ENCODE measurements at places on chromosomes 2 and 18.

DNA sequence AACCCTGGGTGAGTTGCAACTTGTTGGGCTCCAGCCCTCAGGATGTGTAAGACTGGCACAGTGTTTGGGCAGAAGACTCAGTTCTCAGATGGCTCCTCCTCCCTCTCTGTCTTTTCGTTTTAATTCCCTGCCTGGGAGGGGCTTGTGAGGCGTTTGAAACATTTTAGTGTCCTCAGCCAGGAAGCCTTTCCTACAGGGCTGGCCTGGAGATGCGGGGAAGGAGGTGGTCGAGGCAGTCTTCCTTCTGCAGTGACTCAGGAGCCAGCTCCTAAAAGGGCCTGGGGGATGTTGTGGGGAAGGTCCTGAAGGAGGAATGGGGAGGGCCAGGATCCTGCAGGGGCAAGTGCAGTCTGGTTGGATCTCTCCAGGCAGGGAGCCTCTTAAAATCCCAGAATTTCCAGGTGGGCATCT, 22.1 kb upstream of the IGFBP5 start:
- DNase-seq, result no peak

GRCh38 chr2:120543899-120544298, 191.8 kb upstream of the GLI2 start:
- DNase-seq, result no peak

GRCh38 chr18:10114717-10115463, 201.1 kb downstream of the VAPA start:
- no peak for DNase-seq

DNA sequence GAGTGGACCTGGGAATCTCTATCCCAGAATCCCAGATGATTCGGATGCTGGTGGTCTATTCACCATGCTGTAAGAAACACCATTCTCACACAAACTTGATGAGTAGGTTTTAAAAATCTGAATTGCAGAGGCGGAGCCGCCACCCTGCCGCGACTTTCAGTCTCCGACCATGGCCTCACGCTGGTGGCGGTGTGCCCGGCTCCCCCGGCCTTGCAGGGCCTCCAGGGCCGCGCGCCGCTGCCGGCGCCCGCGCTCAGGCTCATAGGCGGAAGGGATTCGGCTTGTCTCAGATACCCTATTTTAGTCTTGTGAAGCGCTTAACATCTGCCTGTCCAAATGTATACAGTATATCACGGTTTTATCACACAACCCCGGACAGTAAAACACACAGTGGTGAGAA, 2.6 kb upstream of the PPM1B start:
- no peak for DNase-seq

DNA sequence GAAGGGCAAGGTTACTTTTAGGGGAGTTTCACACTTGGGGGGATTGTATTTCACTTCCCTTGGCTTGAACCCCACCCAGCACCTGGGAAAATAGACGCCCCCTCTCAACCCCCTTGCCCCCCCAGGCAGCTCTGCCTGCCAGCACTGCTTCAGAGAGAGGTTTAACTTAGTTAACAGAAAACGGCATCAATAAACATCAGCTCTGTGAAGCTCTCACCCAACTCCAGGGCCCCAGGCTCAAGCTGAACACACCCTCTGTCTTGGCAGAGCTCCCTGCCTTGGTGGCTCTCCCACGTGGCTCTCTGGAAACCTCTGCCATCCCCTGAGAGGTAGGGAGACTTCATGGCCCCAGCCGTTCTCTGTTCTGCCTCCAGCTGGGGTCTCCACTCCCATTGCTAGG, 244.1 kb downstream of the ACKR3 start:
- DNase-seq, result no peak

DNA sequence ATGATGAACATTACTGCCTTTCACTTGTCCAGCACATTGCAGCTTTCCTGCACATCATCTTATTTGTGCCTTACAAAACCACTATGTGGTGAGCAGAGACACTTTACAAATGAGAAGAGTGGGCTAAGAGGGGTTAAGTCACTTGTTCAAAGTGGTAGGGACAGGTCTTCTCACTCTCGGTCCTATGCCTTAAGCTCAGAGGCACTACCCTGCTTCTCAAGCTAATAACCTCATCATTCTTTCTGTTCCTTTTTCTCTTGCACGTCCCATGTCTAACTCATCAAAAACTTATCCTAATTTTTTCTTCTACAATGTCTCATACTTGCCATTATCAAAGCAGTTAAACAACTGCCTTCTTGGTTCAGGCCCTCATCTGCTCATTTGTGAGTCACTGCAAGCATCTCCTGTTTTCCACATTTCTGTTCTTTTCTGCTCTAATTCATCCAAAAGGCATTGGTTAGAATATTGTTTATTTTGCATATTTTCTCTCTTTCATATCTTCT, 21.9 kb upstream of the NCOA1 start:
- DNase-seq, result no peak

DNA sequence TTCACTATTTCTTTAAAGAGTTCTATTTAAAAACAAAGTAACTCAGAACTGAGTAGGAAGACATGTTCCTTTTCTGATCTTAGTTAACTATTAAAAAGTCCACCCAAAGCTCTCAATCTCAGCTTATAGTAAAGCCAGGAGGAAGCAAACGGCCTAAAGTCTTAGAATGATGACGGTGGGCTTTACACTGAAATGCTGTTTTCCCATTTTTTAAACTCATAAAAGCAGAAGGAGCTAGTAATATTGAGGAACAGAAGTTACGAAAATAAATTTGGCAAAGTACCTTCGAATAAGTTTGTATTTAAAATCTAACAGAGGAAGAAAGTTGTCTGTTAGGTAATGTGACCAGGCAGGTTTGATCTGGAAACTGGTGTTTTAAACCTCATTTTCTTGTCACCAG, 111.1 kb downstream of the ZNF532 start:
- no peak for DNase-seq

All from kidney glomerular epithelial cell (primary cell).